ENCODE measurements at places on chromosomes 6 and 20.

DNA sequence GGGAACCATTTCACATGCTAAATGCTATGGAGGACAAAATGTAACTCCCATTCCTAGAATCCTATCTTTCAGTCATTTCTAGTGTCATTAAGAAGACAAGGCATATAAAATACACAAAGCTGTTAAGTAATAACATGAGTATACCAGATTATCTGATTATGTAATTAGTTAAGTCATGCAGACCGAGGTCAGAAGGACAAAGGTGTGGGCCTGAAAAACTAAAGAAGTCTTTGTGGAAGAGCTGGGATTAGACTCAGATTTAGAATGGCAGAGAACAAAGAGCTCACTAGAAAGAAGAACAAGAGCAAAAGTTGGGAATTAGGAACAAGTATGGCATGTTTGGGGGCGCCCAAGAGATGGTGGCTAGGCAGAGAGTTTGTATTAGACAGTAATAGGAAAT, 37.0 kb downstream of the EFHC1 start:
- no peak for DNase-seq

DNA sequence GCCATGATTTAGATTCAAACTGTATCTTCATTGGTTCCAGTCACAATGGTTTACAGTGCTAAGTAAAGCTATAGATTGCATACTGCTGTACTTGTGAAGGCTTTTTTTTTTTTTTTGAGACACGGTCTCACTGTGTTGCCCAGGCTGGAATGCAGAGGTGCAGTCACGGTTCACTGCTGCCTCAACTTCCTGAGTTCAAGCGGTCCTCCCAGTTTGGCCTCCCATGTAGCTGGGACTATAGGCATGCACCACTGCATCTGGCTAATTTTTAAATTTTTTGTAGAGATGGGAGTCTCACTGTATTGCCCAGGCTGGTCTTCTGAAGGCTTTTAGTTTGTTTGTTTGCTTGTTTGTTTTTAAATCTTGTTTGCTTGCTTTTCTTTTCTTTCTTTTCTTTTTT, 24.9 kb downstream of the ITCH start:
- DNase-seq = no peak

- DNase-seq = no peak
Measured at GRCh38 chr20:62952968-62953838, 694 bp downstream of the SLC17A9 start.

DNA sequence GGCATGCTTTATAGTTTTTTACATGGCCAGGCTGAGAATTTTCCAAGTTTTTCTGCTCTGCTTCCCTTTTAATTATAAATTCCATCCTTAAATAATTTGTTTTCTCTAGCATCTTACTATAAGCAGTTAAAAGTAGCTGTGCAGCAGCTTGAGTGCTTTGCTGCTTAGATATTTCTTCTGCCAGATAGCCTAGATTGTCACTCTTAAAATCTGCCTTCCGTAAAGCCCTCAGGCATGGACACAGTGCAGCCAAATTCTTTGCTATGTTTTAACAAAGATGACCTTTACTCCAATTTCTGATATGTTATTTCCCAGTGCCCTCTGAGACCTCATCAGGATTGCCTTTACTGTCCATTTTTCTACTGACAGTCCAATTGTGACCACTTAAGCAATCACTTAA, 92.6 kb upstream of the SGK1 start:
- DNase-seq = no peak

GRCh38 chr6:136174510-136174909, 75.6 kb downstream of the MTFR2 start:
- DNase-seq = no peak

DNA sequence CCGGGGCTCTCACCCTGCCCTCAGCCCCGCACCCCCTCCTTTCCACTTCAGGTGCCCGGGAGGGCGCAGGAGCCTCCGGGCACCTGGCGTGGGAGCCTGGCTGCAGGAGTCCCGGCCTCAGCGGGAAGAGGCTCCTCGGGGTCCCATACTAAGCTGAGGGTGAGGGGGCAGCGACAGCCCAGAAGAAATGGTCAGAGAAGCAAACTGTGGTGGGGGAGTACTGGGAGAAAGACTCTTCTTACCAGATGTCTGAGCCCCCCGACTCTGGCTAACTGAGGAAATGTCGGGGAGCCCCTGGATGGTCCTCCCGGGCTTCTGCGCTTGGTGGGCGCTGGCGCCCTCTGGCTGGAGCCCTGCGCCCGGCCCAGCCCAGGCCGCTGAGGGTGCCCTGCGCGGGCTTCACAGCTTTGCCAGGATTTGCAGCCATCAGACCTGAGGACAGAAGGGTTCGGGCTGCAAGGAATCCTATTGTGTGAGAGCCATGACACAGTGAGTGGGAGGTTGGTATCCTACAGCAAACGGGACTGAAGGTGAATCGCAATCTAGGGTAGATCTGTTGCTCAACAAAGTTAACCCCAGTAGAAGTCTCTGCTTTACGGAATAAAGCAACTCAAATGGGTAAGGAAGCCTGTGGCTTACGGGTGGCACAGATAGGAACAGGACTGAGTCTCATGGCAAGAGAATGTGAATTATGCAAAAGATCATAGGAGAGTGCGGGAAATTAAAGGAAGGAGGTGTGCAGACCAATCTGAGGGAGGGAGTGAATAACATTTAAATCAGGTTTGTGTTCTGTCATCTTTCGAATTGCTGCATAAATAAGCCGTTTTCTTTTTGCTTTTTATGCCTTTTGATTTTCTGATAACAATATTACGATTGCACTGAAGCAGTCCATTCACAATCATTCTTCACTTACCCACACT, 639 bp upstream of the RCAN2 start:
- peak; percentile 5 for DNase-seq

DNA sequence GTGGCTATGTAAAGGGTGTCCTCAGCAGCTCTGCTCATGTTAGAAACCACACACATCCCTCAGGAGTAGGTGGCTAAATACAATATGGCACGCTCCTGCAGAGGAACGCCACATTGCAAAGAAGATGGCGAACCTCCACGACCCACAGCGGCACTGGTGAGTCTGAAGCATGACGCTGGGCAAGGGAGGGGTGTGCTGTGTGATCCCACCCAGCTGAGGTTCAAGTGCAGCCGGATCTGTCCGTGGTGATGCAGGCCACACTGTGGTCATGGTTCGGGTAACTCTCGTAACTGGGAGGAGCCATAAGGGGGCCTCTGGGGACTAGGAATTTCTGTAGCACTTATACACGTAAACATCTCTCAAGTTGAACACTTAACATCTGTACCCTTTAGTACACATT, 23.4 kb upstream of the APMAP start:
- no peak for DNase-seq

GRCh38 chr20:4329232-4329631, 313.9 kb upstream of the RNF24 start:
- no peak for DNase-seq

DNA sequence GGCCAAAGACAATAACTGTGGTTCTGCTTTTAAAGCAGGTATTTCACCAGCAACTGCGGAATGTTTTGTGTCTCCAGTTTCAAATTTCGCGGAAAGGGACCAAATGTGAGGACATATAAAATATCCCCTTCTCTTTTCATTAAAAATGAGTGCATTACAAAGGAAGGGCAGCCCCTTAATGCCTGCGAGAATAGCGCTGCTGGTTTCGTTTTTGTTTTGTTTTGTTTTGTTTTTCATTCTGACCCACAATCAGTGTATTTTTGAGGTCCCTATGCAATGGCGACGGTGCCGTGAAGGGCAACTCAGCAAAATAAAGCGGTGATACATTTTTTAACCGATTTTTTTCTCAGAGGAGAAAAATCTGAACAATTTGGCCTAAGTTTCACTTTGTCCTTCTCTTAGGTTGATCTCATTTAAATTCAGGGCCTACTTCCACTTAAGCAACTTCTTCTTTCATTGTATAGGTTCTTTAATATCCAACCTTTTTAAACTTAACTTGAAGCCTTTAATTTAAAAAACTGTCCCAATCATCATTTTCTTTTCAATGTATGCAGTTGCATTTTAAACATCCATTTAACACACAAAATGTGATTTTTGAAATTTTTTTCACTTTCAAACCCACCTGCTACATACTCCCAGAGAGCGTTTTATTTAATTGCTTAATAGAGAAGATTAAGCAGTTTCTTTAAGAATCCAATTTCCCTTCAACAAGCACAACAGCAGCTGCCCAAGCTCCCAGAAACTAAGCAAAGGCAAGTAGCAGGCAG, 2.9 kb upstream of the HIVEP2 start:
- DNase-seq = no peak

DNA sequence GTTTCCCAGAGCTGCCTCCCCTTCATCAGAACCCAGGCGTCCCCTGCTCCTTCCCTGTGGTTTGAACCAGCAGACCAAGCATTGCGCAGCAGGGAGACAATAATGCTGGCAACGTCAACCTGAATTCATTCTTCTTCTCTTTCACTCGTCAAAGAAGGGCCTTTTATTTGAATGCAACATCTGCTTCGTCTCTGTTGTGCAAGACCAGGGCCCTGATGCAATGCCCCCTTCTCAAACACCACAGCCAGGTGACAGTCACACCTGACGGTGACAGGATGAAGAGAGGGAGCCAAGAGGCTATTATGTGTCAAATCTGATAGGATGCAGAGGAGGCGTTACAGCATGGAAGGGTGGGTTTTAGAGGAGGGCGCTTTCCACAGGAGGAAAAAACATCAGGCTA, 8.0 kb downstream of the INSM1 start:
- DNase-seq = no peak

- no peak for DNase-seq
Measured at GRCh38 chr6:40573221-40573620, 13.9 kb downstream of the LRFN2 start.

DNA sequence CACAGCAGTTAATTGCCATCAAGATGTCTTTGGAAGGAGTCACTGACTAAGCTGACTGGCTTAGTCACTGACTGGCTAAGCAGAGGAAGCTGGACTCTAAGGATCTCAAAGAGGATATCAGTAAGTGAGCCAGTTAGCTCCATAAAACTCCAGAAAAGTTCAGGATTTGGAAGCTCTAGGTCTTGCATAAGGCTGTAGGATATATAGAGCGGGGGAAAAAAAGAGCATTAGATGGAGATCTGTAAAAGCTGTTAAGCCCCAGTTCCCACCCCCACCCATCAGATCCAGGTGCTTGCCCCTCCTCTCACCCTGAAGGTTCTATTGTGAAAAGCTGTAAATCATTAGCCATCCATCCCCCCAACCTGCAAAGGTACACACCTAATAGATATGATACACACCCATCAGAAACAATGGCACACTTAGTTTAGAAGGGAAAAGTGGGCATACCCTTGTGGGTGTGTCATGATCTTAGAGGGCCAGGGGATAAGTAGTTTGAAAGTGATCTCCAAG, 32.2 kb downstream of the CARMIL1 start:
- no peak for DNase-seq

- no peak for DNase-seq
Measured at GRCh38 chr20:37662308-37662707, 31.5 kb upstream of the CTNNBL1 start.

GRCh38 chr6:50288881-50289280, 239.2 kb upstream of the DEFB112 start:
- DNase-seq = no peak

DNA sequence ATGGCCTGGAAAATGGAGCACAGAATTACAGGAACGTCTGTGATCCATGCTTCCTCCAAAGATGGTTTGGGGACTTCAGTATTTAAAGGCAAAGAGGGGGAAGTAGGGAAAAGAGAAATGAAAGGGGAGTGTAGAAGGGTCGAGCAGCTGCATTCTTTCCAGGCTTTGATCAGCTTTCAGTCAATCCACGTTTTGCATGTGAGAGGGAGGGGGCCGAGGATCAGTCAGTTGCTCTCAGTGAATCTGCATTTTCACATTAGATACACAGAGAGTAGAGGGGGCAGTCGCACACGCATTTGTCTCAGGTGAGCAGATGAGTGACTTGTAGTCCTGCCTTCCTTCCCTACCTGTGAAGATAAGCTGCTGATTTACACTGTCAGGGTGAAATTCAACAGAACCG, 78.8 kb downstream of the FOXF2 start:
- DNase-seq = no peak

GRCh38 chr6:2931970-2932748, 29.1 kb upstream of the SERPINB9 start:
- peak; percentile 87 for DNase-seq

GRCh38 chr6:43971776-43972126, 155.5 kb downstream of the MRPL14 start:
- DNase-seq = no peak

GRCh38 chr6:130223508-130223907, 757 bp upstream of the SAMD3 start:
- DNase-seq = peak; percentile 69

GRCh38 chr6:52301326-52301725, 16.8 kb upstream of the MCM3 start:
- no peak for DNase-seq

GRCh38 chr6:116326181-116326671, 44.5 kb upstream of the DSE start:
- DNase-seq = no peak

DNA sequence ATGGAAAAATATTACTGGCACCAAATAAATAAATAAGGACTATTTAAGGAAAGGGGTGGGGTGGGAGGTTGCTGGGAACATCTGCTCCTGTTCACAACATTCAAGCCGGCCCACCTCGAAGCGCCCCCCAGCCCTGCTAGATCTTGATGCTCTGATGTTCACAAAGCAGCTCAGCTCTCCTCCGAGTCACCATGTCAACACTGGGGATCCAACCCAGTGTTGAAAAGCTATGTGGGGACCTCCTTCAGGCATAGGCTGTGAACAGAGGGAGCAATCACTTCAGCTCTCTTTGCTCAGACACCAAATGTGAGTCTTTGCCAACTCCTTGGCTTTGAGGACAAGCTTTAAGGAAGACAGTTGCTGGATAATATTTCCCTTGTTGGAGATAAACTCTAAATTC, 176.8 kb upstream of the NT5E start:
- DNase-seq = no peak

DNA sequence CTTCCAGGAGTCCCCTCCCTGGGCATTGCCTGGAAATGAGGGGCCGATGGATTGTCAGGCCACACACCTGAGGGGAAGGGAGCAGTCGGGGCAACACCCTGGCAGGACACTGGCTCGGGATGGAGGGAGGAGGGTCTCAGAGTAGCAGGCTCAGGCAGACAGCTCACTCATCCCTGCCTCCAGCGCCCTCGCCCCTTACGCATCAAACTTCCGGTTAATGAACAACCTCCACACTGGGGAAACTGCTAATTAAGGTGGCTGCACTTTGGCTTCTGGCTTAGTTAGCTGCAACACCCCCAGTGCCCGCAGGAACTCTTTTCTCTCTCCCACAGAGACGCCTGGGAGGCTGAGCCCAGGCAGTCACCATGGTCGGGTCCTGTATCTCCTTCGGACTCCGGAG, 13.4 kb upstream of the CHRNA4 start:
- no peak for DNase-seq

DNA sequence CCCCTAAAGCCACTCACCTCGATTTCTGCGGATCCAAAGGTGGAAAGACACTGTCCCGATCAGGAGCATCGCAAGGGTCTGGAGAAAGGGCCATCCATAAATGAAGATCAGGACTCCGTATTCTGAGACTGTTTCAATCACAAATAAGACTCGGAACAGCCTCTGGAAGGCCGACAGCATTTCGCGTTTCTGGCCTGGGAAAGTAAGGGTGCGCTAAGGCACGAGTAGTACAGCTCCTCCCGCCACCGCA, 44.6 kb downstream of the DPPA5 start:
- DNase-seq = no peak

DNA sequence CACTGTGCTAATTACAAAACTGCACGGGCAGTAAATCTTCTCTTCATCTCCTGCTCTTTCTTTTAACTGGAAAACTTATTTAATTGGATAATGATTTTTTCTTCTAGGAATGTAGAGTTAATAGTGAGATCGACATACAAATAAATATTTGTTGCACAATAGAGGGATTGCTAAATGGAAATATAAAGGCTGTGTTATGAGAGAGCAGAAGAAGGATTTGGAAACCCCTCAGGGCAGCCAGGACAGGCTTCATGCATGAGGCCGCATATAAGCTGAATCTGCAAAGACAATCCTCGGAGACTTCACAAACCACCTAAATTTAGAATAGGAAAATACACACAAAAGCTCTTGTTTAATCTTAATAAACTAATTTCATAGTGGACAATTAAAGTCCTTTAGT, 2.9 kb upstream of the TAAR1 start:
- no peak for DNase-seq
